Activated T-cell treated with anti-CD3 and anti-CD28 coated beads, Interleukin-2, amount 50 U/mL, for 48 hours (primary cell): ENCODE measurements at places on chromosomes 13 and 19.

DNA sequence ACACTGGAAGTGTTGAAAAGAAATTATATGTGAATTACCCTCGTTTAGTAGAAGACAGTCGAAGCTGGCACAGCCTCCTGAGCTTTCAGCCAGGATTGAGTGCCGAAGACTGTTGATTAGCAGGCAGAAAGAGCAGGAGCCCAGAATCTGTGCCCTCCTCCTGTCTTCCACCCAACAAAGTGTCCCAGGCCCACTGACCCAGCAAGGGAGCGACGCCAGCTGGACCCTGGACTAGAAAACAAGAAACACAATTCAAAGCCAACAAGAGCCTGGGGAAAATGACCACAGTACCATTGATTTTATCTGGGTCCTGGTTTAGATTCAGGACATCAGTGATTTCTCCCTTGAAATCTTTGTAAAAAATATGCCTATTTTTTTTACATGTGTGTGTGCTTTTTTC is 120.7 kb downstream of the RXFP2 start:
- DNase-seq: no peak

DNA sequence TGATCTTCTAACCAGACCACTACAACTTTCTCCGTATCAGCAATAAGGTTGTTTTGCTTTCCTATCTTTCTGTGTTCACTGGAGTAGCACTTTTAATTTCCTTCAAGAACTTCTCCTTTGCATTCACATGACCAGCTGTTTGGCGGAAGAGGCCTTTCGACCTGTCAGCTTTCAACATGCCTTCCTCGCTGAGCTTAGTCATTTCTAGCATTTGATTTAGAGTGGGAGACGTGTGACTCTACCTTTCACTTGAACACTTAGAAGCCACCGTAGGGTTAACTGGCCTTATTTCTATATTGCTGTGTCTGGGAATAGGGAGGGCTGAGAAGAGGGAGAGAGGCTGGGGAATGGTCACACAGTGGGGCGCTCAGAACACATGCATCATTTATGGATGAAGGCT is 104.7 kb downstream of the TUBGCP3 start:
- DNase-seq: no peak

DNA sequence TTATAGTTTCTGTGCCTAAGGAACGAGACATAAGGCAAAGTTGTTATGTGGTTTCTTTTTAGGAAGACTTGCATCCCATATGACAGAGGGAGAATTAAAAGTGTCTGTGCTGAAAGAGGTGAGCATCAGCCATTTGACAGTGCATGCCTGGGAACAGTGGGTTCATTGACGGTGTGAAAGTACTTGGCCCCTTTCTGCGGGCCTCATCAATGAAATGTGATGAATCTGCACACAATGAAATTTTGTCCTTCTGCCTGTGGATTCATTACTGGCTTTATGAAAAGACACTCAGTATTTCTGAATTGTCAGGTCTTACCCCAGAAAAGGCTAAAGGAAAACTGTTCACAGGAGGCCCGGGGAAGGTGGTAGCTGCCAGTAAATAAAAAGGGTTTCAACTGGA is 295.8 kb downstream of the FOXO1 start:
- no peak for DNase-seq

- no peak for DNase-seq
Measured at GRCh38 chr13:29448174-29448573, 147.3 kb downstream of the SLC7A1 start.

- DNase-seq: no peak
Measured at GRCh38 chr19:6039566-6040225, 61.8 kb upstream of the RANBP3 start.

DNA sequence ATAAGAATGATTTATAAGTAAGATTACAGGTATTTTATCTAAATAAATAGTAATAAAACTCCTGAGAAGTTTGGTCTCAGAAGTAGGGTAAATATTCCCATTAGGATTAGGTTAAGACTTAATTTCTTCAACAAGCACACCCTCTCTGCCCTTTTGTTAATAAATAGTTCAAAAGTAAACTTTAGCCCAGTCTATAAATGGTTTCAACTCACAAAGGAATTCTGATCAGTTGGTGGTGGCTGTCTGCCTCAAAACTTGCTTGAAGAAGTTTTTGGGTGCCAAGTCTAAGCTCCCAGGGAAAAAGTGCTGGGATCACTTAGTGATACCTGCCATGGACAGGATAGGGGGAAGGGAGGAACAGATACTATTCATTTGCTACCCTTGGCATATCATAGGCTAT is 22.9 kb downstream of the MBNL2 start:
- no peak for DNase-seq
